Cerebellum (tissue), 4 donors: ENCODE measurements at places on chromosomes 6 and 20. TPM values are rescaled to one million over a fixed set of nuclear protein-coding genes. Genes with fewer than 3 reads are reported as not detected.

DNA sequence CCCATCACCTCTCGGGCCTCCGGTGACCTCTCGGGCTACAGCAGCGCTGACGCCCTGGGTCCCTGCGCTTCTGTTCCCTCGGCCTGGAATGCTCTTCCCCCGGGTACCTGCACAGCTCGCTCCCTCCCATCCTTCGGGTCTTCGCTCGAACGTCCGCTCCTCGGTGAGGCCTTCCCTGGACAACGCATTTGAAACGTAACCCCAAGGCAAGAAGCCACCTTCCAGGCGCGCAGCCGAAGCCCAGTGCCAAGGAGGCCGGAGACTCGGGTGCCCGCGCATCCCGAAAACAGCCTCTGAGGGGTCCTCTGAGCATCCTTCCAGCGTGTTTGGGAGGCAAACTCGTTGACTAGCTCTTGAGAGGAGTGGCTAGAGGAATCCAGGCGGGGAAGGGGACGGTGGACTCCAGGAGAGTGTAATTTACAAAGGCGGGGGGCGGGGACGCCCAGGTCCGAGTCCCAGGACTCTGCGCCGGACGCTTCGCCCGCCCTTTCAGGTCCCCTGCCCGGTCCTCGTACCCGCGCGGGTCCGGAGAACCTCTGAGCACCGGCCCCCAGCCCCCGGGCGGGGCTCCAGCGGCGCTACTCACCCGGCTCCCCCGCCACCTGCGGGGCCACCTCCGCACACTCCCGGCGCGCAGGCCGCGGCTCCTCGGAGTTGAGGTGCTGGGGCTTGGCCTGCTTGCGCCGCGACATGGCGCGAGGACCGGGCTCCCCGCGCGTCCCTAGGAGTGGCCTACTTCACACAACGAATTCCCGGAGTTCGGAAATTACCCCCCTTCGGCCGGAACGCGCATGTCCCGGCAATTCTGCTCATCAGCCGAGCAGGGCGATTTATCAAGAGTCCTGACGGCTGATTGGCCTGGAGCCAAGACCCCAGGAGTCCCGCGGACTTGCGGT is 86.8 kb downstream of the ZFP64 start:
- no peak for DNase-seq

DNA sequence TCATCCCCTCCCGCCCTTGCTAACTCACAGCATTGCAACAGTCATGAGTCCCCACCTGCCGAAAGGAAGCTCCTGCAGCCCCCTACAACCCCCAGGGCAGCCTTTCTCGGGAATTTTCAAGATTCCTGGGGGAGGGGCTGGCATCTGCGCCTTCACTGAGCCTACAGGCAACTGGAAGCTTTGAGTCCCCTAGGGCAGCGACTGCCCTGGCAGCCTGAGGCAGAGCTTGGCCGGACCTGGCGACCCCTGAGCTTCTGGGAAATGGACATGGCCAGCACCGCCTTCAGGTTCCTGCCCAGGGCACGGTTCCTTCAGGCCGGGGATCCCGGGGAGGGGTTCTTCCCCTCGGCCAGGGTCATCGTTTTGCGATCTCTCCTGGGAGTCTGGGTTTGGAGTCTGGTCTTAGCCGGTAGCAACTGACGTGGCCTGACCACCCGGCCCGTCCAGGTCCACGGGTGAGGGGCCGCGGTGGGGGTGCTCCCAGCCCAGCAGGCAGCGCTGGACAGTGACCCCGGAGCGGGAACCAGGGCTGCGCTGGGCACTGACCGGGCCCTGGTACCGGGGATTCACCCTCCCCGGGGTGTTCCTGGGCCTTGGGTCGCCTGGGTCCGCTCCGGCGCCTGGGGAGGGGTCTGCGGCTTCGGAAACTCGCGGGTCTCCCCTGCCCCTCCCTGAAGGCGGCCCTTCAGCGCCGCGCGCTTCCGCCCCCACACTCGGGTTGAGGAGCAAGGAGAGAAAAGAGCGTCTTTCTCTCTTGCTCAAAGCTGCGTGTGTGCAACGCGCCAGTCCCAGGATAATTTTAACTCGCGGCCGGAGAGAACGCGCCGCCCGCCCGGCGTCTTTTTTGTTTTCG is 593 bp upstream of the COL9A3 start:
- no peak for DNase-seq

Gene TP53TG5
- not detected for total RNA-seq

Gene PTCHD4
- total RNA-seq = 11.7 TPM

GRCh38 chr6:3748208-3749066 is 3.1 kb downstream of the PXDC1 start:
- DNase-seq = no peak

Gene BHLHE23
- not detected for total RNA-seq

Gene XKR7
- 20.0 TPM for total RNA-seq

DNA sequence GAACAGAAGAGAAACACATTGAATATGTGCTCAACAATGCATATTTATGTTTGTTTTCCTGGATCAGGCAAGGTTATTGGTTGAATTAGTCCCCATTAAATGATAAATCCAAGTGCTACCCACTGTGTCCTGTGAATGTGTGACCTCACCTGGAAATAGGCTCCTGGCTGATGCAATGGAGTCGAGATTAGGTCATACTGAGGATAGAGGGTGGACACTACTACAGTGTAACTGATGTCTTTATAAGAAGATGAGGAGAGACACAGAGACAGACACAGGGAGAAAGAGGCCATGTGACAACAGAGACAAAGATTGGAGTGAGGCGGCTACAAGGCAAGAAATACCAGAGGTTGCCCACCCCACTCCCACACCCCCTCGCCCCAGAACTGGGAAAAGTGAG is 559.3 kb downstream of the C6orf118 start:
- no peak for DNase-seq

Gene LY6G6C
- total RNA-seq = not detected

Gene STK38
- 19.1 TPM for total RNA-seq

Gene DZANK1
- total RNA-seq = 3.6 TPM

Gene C6orf132
- not detected for total RNA-seq

- no peak for DNase-seq
Observed at GRCh38 chr6:124758663-124759062, 203.6 kb upstream of the RNF217 start.

GRCh38 chr6:148557796-148558321 is 189.0 kb upstream of the UST start:
- no peak for DNase-seq

GRCh38 chr6:783966-784735 is 91.2 kb upstream of the EXOC2 start:
- DNase-seq = no peak

- DNase-seq = no peak
Observed at GRCh38 chr6:86715676-86716075, 221.7 kb upstream of the HTR1E start.

DNA sequence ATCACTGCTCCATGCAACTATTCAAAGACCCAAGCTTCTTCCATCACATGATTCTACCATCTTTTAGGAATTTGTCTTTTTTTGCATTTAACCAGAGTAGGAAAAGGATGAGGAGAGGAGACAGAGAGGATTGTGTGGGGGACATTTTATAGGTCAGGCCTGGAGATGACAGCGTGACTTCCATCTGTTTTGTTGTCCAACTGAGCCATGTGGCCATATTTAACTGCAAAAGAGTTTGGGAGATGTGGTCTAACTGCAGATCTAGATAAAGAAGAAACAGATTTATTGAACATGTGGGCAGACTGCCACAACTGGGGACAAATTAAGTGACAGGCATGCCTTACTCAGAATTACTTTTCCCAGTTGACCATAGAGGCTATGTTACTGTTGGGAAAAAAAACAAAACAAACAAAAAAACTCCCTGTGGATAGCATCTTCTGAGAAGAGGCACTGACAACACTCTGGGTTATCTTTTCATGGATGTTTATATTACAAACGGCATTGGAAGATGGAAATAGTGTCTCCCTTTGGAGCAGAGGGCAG is 18.9 kb upstream of the MOCS1 start:
- no peak for DNase-seq

- DNase-seq = no peak
Observed at GRCh38 chr6:144156338-144156737, 6.0 kb downstream of the STX11 start.

DNA sequence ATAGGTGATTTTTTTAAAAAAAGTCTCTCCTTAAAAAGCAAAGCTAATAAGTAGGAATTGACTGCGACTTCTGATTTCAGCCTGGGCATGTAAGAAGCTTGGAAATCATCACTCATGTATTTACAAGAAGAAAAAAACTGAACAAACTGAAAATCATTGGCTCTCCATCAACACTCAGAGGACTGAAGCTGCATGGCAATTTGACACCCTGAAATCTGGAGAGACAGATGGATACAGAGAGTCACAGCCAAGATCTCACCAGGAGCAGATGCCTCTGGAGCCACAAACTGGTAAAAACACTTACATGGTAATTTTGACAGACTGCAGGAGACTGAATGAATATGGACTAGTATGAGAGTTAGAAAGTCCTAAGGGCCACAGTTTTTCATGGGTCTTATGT is 191.2 kb upstream of the TCF21 start:
- peak; percentile 68 for DNase-seq

GRCh38 chr6:168699631-168700295 is 258.8 kb downstream of the SMOC2 start:
- peak; percentile 18 for DNase-seq

Gene SNAP91
- 81.5 TPM for total RNA-seq

- no peak for DNase-seq
Observed at GRCh38 chr6:31782126-31782855, 5.2 kb upstream of the VWA7 start.

Gene KCNQ5
- 4.1 TPM for total RNA-seq

Gene MTG2
- total RNA-seq = 18.7 TPM

Gene ZNF831
- not detected for total RNA-seq

GRCh38 chr20:10716855-10717254 is 43.1 kb upstream of the JAG1 start:
- no peak for DNase-seq

Gene CEP85L
- total RNA-seq = 40.9 TPM

GRCh38 chr6:150981095-150981494 is 115.6 kb downstream of the MTHFD1L start:
- no peak for DNase-seq

Gene ADGB
- total RNA-seq = 0.36 TPM

DNA sequence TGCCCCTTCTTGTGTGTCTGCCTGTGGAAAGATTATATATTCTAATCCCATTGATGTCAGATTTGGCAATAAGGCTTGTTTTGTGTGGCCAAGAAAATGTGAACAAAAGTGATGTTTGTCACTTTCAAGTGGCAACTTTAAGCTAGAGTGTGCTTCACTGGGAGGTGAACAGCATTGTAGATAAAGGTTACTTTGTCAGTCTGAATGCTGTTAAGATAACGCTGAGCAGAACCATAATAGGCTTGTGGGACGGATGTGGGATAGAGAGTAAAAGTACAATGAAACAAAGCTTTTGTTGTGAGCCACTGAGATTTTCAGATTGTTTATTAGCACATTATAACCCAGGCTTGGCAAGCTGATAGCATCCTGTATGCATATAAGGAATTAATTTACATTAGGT is 303.8 kb upstream of the MAN1A1 start:
- no peak for DNase-seq

Gene ADGRF5
- total RNA-seq = 8.0 TPM

- DNase-seq = no peak
Observed at GRCh38 chr20:7571101-7571500, 369.2 kb downstream of the HAO1 start.

Gene MRPS18B
- total RNA-seq = 51.7 TPM

DNA sequence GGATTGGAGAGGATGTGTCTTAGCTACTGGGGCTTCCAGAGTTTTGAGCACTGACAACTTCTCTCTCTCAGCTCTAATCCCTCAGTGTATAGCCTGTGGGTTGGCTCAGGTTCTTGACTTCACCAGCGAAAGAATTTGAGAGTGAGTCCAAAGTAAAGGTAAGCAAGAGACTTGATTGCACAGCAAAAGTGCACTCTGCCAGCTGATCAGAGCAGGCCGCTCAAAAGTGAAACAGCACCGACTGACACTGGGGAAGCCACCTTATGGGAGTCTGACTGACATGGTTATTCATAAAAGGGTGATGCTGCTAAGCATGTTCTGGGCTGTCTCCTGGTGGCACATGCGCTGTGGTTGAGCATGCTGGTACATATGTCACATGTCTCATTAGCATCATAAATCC is 389.5 kb downstream of the CBLN4 start:
- DNase-seq = no peak

GRCh38 chr6:3457710-3458602 is 1.1 kb upstream of the SLC22A23 start:
- peak; percentile 56 for DNase-seq

Gene CDSN
- not detected for total RNA-seq

- no peak for DNase-seq
Observed at GRCh38 chr6:121106962-121107361, 227.3 kb downstream of the TBC1D32 start.
